Stimulated activated naive CD8-positive, alpha-beta T cell treated with anti-CD3 and anti-CD28 coated beads, Interleukin-15, Interleukin-2, amounts not matched to agents 100 U/mL and 50 U/mL, for 24 hours (primary cell): ENCODE measurements at places on chromosomes 6 and 20.

DNA sequence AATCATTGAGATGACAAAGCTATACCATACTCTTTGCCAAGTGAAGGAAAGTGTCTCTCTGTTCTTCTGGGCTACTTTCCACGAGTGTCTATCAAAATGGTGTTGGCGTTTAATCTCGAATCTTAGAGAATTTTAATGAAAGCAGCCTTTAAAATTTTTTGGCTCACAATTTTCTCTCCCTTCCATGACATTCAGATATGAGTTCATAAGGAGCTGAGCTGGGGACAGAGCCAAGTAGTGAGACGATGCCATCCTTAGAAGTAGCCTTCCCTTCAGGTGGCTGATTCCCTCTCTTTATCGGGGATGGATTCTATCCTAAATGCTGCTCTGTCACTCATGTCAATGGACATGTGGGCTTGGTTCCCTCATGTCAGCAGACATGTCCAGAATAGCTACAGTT, 132.8 kb downstream of the GRM1 start:
- no peak for DNase-seq

DNA sequence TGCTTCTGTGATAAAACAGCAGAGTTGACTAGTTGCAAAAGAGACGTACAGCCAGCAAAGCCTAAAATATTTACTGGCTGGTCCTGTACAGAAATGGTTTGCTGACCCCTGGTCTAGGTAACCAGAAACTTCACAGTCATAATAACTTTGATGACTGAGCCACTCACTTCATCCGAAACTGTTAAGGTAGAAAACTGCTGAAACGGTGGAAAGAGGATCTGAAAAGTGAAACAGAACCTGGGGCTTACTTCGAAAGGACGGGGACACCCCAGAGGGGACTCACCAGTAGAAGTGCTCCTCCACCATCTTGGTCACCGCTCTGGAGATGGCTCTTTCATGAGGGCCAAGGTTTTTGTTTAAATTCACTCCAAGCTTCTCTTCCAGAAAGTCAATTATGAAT, 16.4 kb downstream of the FAXC start:
- DNase-seq, result no peak

DNA sequence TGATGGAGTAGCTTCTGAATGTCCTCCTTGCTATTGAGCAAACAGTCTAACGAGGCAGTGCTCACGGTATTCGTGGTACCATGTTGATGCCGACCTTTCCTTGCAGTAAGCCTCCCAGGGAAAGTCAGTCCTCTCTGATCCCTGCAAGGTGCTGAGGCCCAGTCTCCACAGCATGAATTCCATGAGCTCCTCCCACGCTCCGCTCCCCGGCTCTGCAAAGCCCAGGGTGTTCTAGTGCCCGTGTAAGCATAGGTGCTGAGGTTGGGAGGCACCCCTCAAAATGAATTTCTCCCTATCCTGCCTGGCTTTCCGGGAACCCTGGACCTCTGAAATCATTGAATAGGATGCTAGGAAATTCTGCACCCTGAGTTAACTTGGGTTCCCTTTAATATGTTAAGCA, 251.0 kb downstream of the TAF4 start:
- DNase-seq, result no peak

DNA sequence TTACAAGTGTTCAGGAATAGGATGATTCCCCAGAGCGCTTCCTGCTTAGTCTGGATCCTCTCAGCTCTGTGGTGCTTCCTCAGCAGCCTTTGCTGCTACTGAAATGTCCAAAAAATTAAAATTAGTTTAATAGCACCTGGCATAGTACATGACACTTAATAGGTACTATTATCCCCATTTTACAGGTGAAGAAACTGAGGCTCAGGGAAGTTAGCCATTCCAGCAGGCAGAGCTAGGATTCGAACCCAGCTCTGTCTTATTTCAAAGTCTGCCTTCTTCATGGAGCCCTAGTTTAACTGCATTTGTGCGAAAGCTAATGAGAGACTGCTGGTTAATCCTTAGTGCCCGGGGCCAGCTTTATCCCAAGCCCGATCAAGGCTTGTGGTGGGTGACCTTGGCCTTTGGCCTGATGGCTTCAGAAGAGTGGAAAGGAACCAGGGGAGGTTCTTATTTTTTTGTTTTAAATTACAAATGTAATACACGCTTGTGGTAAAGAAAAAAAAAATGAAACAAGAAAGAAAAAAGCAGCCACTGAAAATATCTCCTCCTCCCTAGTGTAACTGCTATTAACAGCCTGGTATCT, 30.1 kb downstream of the TOX2 start:
- DNase-seq, result no peak

GRCh38 chr6:87340230-87340629, 4.4 kb upstream of the C6orf163 start:
- DNase-seq, result no peak

DNA sequence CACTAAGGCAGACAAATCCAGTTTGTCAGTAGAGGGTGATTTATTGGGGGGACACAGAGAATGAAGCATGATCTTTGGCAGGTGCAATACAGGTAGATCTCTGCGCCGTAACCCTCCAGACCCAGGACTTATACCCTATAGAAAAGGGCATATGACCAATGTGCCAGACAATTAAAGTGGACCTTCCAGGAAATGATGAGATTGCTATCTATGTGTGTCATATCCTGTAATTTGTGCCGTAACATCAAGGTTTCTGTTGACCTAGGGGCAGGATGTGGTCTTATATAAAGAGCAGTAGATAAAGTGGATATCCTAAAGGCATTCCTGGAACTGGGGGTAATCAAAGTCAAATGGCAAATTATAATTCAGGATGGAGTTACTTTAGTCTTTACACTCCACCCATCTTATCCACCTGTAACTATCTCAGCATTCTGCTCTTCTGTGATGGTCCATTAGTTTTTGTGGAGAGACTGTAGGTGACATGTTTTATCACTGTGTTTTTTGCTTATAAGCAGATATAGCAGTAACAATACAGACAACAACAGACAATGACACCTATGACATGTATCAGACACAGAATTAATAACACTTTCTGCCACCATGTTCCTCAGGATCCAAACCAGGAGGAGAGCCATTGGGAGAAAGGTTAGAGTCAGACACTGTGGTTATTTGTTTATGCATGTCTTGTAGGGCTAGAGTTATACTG, 43.1 kb upstream of the ZNF337 start:
- no peak for DNase-seq

DNA sequence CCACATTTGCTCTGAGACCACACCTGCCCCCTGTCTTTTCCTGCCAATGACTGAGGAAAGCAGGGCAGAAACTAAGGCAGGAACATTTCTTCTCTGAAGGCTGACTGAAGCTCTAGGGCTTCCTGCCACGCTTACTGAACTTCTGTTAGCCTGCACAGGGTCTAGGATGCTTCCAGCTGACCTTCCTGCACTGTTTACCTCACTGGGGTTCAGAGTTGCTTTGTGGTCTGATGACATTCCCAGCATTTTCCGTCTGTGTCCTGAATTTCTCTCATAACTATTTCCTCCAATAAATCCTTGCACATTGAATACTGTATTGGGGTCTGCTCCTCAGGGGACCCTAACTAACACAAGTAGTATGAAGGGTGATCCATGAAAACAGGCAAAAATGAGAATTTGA, 29.5 kb upstream of the HLA-A start:
- no peak for DNase-seq

DNA sequence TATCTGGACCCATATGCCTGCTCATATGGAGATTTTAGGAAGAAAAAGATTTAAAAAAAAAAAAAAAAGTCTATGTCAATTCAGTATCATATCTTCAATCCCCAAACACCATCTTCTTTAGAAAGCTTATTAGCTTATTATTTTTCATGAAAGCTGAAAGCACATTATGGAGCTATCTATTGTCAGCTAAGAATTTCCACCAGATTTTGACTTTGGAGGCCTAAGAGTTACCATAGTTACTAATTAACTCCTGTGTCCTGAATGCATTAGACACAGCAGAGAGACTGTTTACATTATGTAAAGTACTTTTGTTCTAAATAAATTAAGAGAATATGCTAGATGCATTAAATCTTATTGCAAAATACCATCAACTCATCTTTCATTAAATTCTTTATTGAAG, 255.5 kb upstream of the NRSN1 start:
- DNase-seq, result no peak

DNA sequence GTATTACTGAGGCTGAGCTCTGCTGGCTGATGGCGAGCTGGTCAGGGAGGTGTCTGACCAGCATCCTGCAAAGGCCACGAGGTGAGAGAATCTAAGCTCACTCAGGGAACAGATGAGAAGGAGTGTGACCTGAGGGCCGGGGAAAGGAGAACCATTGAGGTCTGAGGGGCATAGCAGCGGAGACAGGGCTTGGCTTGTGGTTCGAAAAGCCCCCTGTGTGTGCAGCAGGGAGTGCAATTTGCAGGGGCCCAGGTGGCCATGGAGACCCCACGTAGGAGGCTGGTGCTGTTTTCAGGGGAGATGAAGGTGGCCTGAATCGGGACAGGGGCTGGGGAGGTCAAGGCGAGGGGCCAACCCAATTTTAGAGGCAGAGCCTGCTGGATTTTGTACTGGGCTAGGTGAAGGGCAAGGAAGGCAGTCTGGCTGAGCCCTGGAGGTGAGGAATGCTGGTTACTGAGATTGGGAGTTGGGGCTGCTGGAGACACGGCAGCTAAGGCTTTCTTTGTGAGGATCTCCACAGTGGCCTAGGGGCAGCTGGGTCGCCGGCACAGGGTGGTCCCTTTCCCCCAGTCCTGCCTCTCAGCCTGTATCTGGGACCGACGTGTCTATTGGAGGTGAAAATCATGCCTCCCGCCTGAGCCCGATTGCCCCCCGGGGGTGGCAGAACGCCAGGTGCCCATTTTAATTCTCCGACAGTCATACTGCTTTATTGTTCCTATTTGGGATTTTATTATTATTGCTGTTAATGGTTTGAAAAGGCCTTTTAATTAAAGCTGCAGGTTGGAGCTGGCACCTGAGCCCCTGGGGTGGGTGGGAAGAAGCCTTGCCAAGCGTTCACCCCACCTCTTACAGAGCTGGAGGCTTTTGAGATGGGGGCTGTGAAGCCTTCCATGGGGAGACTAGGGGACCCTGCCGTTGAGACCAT, 28.4 kb downstream of the DLGAP4 start:
- DNase-seq, result no peak

GRCh38 chr6:30884521-30885480, 482 bp downstream of the DDR1 start:
- peak; percentile 71 for DNase-seq

GRCh38 chr6:26520237-26520849, 17.8 kb upstream of the HMGN4 start:
- peak; percentile 49 for DNase-seq

DNA sequence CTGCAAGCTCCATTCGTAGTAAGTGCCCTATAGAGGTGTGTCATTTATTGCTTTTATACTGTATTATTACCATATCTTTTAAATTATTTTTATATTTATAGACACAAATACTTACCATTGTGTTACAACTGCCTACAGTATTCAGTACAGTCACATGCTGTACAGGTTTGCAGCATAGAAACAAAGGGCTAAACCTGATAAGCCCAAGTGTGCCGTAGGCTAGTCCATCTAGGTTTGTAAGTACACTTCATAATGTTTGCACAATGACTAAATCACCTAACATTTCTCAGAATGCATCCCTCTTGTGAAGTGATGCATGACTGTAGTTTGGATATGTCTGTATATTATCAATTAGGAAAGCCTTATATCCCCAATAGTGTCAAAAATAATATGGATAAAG, 122.8 kb downstream of the CLVS2 start:
- DNase-seq, result no peak

DNA sequence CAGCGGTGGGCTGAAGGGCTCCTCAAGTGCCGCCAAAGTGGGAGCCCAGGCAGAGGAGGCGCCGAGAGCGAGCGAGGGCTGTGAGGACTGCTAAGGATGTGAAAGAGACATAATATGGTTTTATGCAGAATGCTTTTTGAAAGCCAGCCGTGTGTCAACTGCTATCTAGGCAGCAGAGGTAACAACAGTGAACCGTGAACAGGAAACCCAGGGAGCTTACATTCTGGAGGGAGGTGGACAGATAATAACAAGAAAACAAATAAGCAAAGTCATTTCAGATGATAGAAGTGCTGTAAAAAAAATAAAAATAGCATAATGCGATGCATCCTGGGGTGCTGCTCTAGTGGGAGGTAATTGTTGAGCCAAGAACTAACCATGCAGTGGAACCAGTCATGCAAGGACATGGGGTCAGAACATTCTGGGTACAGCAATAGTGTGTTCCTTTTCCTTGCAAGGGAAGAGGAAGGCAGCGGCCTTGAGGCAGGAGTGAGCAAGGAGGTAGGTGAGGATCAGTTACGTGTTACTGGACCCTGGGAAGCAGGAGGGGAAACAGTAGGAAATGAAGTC, 134.4 kb upstream of the TMEM170B start:
- DNase-seq, result no peak

GRCh38 chr6:138383776-138384175, 6.1 kb downstream of the SMIM28 start:
- no peak for DNase-seq

DNA sequence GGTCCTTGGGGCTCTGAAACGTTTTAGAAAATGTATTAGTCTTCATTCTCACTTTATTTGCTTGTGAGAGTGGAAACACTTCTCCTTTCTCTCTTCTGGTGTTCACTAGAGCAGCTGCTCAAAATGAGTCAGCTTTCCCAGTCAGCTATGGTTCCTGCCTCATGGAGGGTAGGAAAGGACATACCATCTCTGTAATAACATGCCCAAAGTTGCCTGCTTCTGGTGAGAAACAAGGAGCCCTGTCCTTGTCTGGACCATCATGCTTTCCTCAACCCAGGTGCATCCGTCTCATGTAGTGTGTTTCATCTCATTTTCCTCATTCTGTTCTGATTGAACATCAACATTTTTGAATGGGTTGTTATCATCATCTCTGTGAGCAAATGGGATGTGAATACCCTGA, 17.1 kb upstream of the TINAG start:
- no peak for DNase-seq

DNA sequence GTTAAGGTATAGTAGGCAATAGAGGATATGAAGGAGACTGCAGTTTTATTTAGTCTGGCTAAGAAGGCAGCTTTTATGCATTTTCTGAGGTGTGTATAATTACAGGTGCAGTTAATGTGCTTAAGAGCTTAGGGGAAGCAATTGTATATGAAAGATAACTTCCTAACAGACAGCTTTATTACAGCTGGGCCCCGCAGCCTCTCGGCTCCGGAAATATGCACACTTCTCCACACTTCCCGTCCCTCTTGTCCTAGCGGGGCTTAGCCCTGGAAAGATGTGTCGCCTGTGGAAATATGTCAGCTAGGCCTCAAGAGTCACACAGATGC, 178.4 kb upstream of the ARID1B start:
- no peak for DNase-seq
